Spleen (tissue), 13 donors: ENCODE measurements at places on chromosomes 11 and 22. TPM values are rescaled to one million over a fixed set of nuclear protein-coding genes. Genes with fewer than 3 reads are reported as not detected.

SMTNL1 gene
- not detected for total RNA-seq

CRYBB3 gene
- total RNA-seq, result not detected

MS4A15 gene
- not detected for total RNA-seq

C22orf31 gene
- not detected for total RNA-seq

C11orf65 gene
- total RNA-seq, result 0.68 TPM

USP2 gene
- total RNA-seq, result 0.63 TPM

OR8H3 gene
- not detected for total RNA-seq

ANO1 gene
- 0.54 TPM for total RNA-seq

MYOD1 gene
- not detected for total RNA-seq

RIC3 gene
- 20.2 TPM for total RNA-seq

CDKN1C gene
- total RNA-seq, result 20.7 TPM

SYT9 gene
- total RNA-seq, result not detected

WBP2NL gene
- total RNA-seq, result 1.6 TPM

LSP1 gene
- total RNA-seq, result 406 TPM

CCDC188 gene
- total RNA-seq, result 1.9 TPM

VSTM5 gene
- total RNA-seq, result not detected

MAJIN gene
- total RNA-seq, result 0.98 TPM

SLC5A1 gene
- 10.0 TPM for total RNA-seq

GTSE1 gene
- 1.3 TPM for total RNA-seq

INS gene
- 1.5 TPM for total RNA-seq

SOX10 gene
- total RNA-seq, result not detected

C22orf39 gene
- total RNA-seq, result 48.8 TPM

OR2AG1 gene
- total RNA-seq, result 0.20 TPM

ESAM gene
- total RNA-seq, result 25.6 TPM

IGLL5 gene
- 155 TPM for total RNA-seq

HORMAD2 gene
- total RNA-seq, result not detected

TNNI2 gene
- 3.6 TPM for total RNA-seq

DNAJB7 gene
- total RNA-seq, result not detected

RIN1 gene
- 7.3 TPM for total RNA-seq

AIP gene
- 73.2 TPM for total RNA-seq

CHST1 gene
- 4.9 TPM for total RNA-seq

DLG2 gene
- total RNA-seq, result 7.2 TPM

PDE2A gene
- 482 TPM for total RNA-seq

ZC3H12C gene
- total RNA-seq, result 8.1 TPM

ALDH3B2 gene
- total RNA-seq, result not detected

USH1C gene
- not detected for total RNA-seq

PATE4 gene
- not detected for total RNA-seq

NOX4 gene
- 0.65 TPM for total RNA-seq

MEI1 gene
- total RNA-seq, result 35.3 TPM

PDHX gene
- 24.0 TPM for total RNA-seq

OR56A1 gene
- total RNA-seq, result not detected

B4GALNT4 gene
- total RNA-seq, result 0.67 TPM

AIFM3 gene
- total RNA-seq, result 6.1 TPM

GAB4 gene
- total RNA-seq, result 0.46 TPM

MRPL17 gene
- total RNA-seq, result 42.3 TPM

TLCD5 gene
- total RNA-seq, result 3.3 TPM

CBX6 gene
- total RNA-seq, result 49.2 TPM

MACROD1 gene
- total RNA-seq, result 9.9 TPM

KRTAP5-8 gene
- total RNA-seq, result not detected

SNRPD3 gene
- 52.0 TPM for total RNA-seq

OR6T1 gene
- total RNA-seq, result not detected

GLB1L3 gene
- total RNA-seq, result not detected

LIF gene
- 3.1 TPM for total RNA-seq

HMOX1 gene
- 819 TPM for total RNA-seq

OR52E4 gene
- total RNA-seq, result not detected
